ENCODE measurements at places on chromosomes 7 and 10. TPM values are rescaled to one million over a fixed set of nuclear protein-coding genes. Genes with fewer than 3 reads are reported as not detected.

The NUDT13 gene
- 2.5 TPM for total RNA-seq

The LRRC4 gene
- 6.8 TPM for total RNA-seq

The ADIRF gene
- 72.1 TPM for total RNA-seq

The RADIL gene
- total RNA-seq, result 8.6 TPM

The MPP7 gene
- total RNA-seq, result 18.1 TPM

The MASTL gene
- total RNA-seq, result 2.8 TPM

The KCNIP2 gene
- 368 TPM for total RNA-seq

The LIPJ gene
- 0.14 TPM for total RNA-seq

The NPY4R2 gene
- total RNA-seq, result 0.46 TPM

The PON1 gene
- total RNA-seq, result not detected

The CCDC7 gene
- 25.4 TPM for total RNA-seq

The CFAP46 gene
- 1.5 TPM for total RNA-seq

The GBX1 gene
- total RNA-seq, result 0.40 TPM

The OR9A2 gene
- not detected for total RNA-seq

The PODXL gene
- total RNA-seq, result 61.6 TPM

The OR2A42 gene
- total RNA-seq, result not detected

Measured in right cardiac atrium (tissue), 5 donors.